ENCODE measurements at places on chromosomes 1 and 21.

GRCh38 chr1:34688006-34688741 is 66.7 kb upstream of the GJB5 start:
- DNase-seq: no peak

GRCh38 chr1:41661428-41662060 is 177.1 kb upstream of the EDN2 start:
- DNase-seq: no peak

- DNase-seq: no peak
Measured at GRCh38 chr21:15947677-15948076, 217.9 kb downstream of the USP25 start.

GRCh38 chr1:86345042-86345441 is 51.1 kb downstream of the ODF2L start:
- no peak for DNase-seq

DNA sequence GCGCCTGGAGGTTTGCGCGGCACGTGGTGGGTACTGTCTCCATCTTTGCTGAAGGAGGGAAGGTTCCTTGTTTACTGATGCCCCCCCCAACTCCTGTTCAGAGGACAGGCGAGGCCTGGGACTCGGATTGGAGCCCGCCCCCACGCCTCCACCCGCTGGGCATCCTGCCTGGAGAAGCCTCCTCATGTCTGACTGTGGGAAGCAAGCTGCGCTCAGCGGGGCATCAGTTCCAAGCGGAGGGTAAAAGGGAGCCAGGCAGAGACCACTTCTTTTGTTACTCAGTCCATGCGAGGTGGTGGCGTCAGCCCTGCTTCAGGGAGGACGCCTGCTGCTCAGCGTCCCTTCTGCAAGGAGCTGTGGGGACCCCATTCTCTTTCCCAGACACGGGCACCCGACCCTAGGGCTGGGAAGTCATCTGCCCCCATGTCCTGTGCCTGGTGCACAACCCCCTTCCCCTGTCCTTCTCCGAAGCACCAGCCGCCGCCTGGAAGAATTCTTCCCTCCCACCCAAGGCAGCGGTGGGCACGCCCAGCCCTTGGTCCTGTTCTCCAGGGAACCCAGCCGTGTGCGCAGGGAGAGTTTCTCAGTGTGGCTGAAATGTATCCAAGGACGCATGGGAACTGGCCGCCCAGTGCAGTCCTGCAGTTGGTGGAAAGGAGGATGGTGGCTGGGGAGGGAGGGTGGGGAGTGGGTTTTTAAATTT is 414.0 kb downstream of the CAMTA1 start:
- DNase-seq: no peak

GRCh38 chr1:22264464-22265341 is 121.8 kb upstream of the WNT4 start:
- no peak for DNase-seq

DNA sequence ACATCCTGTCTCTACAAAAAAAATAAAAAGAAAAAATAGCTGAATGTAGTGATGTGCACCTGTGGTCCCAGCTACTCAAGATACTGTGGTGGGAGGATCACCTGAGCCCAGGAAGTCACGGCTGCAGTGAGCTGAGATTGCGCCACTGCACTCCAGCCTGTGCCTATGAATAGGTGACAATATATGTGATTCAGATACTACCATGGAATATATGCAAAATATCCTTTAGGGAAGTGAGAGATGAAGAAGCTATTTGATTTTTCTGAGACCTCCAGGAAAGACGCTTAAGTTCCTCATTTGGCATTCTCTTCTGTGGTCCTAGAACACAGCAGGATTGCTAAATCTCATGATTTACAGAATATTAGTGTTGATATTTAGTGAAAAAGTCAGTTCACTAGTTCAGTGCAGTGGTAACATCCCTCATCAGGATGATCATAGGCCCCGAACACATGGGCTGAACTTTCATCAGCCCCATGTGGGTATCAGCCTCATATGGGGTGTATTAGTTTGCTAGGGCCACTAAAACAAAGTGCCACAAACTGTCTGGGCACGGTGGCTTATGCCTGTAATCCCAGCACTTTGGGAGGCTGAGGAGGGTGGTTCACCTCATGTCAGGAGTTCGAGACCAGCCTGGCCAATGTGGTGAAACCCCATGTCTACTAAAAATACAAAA is 6.0 kb upstream of the VASH2 start:
- DNase-seq: no peak

DNA sequence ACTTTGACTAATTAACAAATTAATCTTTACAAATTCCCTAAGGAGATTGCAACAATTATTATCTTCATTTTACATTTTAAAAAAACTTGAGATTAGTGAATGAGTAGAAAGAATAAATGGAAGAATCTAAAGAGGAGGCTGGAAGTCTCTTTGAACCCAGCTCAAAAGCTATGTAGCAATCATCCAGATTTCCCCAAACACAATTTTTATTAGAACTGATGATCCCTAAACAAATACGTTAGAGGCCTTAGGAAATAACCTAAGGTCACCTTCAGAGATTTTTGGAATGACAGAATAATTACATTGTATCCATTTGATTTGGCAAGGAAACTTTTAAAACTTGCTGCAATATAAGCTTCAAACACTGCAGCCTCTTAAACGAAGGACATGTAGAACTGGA is 242.4 kb upstream of the LYPLAL1 start:
- DNase-seq: no peak

- DNase-seq: no peak
Measured at GRCh38 chr1:45622524-45623394, 1.1 kb downstream of the CCDC17 start.

GRCh38 chr1:177902266-177902665 is 67.6 kb downstream of the SEC16B start:
- no peak for DNase-seq

GRCh38 chr1:47449822-47450552 is 12.1 kb downstream of the FOXD2 start:
- DNase-seq: no peak

Data from GM19239 (cell line).